Sciatic nerve (tissue), 2 donors: ENCODE measurements at places on chromosomes 7 and 10.

DNA sequence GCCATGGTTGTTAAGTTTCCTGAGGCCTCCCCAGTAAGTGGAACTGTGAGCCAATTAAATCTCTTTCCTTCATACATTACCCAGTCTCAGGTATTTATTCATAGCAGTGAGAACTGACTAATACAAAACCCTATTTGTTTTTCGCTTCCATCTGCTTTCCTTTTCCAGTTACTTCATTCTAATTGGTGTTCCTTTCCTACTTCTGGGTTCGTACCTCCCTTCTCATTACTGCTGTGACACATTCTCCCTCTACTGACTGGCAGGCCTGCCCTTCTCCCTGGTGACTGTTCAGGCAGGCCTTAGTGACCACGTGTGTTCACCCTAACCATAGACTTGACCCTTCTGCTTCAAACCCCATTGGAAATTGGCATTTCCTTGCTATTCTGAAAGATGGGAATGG is 37.7 kb downstream of the MTURN start:
- DNase-seq: no peak

DNA sequence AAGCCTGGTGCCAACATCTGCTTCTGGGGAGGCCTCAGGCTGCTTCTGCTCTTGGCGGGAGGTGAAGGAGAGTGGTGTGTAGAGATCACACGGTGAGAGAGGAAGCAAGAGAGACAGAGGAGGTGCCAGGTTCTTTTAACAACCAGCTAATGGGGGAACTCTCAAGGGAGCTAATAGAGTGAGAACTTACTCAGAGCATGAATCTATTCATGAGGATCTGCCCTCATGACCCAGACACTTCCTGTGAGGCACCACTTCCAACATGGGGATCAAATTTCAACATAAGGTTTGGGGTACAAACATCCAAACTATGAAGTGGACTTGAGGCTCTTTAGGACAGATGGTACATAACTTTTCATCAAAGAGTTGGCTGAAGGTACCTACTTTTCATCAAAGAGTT is 5.1 kb upstream of the ZNF32 start:
- no peak for DNase-seq

- no peak for DNase-seq
Observed at GRCh38 chr10:116082206-116082605, 190.8 kb downstream of the GFRA1 start.

GRCh38 chr7:92648067-92648466 is 57.9 kb upstream of the FAM133B start:
- DNase-seq: no peak

GRCh38 chr10:110803239-110803749 is 68.4 kb upstream of the PDCD4 start:
- no peak for DNase-seq
